ENCODE measurements at places on chromosomes 12 and 14.

- no peak for DNase-seq
Observed at GRCh38 chr12:991350-992333, 619 bp downstream of the ERC1 start.

- DNase-seq, result no peak
Observed at GRCh38 chr14:41607304-41607775, 664 bp downstream of the LRFN5 start.

DNA sequence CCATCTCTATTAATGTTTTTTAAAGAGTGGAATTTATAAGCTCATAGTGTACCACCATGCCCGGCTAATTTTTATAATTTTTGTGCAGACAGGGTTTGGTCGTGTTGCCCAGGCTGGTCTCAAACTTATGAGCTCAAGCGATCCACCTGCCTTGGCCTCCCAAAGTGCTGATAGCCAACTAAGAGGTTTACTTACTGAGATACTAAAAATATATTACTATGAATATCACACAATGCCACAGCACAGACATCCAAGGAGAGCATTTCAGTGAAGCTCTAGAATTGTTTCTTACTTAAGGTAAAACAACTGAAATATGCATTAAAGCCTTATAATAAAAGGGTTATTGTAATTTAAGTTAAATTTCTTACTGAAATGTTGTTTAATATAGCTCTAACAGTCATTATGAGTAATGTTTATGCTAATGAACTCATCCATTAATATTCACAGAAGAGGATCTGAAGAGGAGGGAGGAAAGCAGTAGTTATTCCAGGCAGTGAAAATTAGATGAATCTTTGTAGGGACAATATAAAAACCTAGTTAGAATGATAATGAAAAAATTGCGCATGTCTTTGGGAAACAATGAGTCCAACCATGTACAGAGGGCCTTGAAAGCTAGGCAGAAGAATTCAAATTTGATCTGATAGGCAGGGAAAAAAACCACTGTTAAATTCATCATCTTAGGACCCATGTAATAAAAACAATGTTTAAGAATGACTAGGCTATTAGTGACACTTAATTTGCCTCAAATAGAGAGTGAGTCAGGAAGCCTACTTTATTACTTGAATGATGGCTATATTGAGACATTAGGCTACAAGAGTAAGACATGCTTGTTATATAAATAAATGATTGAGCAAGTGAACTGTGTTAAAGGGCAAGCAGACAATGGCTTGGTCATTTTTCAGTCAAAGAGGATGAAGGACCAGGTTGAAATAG is 99.2 kb downstream of the SLC41A2 start:
- no peak for DNase-seq

DNA sequence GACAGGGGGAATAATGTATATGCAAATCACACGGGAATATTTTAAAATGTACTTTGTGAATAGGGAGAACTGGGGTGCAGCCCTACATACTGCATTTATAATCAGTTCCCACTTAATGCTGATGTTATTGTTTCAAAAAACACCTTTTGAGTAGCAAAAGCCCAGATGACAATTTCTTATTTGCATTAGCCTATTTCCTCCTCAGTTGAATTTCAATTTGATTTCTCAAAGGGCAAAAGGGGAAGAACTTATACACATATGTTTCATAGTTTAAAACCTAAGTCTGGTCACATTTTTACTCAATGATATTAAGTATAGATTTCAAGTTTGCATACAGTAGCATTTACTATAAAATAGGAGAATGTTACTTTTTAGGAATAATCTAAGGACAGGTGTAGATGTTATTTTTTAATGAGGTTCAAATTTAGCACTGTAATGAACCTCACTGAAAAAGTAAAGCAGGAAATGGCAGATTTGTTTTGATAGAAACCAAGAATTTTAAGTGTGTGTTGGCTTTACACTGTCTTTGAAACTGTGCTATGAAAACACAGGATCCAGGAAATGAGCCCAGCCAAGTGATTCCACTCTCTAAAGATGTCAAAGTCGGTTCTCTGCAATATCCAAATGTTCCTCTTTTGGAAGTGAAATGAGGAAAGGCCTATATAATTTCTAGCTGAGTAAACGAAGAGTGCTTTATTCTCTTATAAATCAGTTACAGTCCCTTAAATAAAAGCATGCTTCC is 367.4 kb downstream of the BTG1 start:
- no peak for DNase-seq

GRCh38 chr12:27554421-27555186 is 30.6 kb downstream of the PPFIBP1 start:
- no peak for DNase-seq

DNA sequence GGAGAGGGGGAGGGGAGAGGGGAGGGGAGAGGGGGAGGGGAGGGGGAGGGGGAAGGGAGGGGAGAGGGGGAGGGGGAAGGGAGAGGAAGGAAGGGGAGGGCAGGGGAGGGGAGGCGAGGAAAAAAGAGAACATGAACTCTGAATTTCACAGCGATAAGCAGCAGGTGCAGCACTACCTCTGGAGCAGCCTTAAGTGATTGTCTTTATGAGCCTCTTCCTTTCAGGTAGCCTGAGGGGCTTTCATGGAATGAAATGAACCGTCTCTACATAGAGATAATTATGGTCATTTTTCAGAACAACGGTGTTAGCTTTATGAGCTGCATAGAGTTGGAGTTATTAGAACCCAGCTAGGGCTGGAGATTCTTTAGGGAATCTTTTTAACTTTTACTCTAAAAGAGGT is 18.1 kb upstream of the PTCSC3 start:
- DNase-seq, result no peak

- no peak for DNase-seq
Observed at GRCh38 chr12:47070310-47070709, 9.1 kb upstream of the PCED1B start.

GRCh38 chr12:54549774-54550451 is 512 bp downstream of the PDE1B start:
- no peak for DNase-seq

Measured in activated CD4-positive, CD25-positive, alpha-beta regulatory T cell treated with anti-CD3 and anti-CD28 coated beads, Interleukin-2, amount 50 U/mL, for 16 hours (primary cell).